ENCODE measurements at places on chromosomes 6 and 20.

DNA sequence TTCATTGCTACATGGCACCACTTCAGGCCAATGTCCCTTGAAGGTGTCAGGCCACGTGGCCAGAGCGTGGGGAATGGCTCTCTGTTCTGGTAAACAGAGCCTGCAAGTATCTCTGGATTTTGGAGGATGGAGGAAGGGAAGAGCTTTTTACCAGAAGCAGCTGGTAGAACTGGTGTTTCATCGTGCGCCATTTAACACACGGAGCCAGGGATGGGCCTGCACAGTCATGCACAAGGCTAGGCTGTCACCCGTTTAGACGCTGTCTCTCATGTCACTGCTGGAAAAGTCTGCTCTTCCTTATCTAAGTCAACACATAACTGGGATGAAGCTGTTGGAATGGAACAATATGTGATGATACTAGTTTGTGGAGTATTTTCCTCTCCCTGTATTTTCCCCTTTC is 123.9 kb downstream of the IBTK start:
- DNase-seq: no peak

DNA sequence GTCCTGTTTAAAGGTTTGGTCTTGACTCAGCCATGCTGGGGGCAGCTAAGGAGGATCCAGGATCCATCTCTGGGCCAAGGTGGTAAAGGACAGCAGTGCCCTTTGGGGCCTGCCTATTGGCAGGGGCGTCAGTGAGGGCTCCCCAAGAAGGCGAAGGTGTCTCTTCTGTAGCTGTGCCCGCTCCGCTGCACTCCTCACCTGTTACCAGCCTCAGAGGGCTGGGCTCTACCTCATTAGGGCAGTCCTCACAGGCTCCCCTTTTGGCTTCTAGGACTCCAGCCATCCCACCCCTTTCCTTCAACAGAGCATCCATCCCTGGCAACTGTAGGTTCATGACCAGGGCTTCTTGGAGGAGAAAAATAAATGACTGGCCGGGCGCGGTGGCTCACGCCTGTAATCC is 10.3 kb downstream of the FRS3 start:
- no peak for DNase-seq

GRCh38 chr6:43963203-43963602 is 164.0 kb downstream of the MRPL14 start:
- DNase-seq: no peak

DNA sequence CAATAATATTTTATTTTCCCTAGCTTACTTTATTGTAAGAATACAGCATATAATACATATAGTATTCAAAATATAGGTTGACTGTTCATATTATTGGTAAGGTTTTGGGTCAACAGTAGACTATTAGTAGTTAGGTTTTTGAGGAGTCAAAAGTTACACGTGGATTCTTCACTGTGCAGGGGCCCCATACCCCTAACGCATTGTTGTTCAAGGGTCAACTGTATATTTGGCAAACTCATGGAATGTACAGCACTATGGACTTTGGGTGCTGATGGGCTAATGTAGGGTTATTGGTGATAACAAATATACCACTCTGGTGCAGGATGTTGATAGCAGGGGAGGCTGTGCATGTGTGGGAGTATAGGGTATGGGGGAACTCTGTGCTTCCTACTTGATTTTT is 397.2 kb downstream of the BCKDHB start:
- DNase-seq: no peak

DNA sequence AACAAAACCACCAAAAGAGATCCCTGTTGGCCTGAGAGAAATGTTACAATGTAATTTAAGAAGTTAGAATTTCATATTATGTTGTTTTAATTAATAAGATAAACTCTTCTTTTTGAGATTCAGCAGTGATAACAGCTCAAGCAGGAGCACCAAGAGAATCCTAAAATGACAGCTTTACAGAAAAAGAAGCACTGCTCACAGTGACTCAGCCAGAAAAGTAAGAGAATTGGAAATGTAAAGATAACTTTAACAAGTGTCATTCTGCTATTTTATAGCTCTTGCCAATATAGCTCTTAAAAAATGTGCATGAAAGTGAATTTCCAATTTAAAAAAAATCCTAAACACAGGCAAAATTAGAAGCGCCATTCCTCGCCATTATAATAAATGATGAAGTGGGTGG is 111.3 kb downstream of the UBE3D start:
- no peak for DNase-seq

GRCh38 chr6:1110164-1110563 is 201.7 kb upstream of the FOXQ1 start:
- DNase-seq: no peak

DNA sequence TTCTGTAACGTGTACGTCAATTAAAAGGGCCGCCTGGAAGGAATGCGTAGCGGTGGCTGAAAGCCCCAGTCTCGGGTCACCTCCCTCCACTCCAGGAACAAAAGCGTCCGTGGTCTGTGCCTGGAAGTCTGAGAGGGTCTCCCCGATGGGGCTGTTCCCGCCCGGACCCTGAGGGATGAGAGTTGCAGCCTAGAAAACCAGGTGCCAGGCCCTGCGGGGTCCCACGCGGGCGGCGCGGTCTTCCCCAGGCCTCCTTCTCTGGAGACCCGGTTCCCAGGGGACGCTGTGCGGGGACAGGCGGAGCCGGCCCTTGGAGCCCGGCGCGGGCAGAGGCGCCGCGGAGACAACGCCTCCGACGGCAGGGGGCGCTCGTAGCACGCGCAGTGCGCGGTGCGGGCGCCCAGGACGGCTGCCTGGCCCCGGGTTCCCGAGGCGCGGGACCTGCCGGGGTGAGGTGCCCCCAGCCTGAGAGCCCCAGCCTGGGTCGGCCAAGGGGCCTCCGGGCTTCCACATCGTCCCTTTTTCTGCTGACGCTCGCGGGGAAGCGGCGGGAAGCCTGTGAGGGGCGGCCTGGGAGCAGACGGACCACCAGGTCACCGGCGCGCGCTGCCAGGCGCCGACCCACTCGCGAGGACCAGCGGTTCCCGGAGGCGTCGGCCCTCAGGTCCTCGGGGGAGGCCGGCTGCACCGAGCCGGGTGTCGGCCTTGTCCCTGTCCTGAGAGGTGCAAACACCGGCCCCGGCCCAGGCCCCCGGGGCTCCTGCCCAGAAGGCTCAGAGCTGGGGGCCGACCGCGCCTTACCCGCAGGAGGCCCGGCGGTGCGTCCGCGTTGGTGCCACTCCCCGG is 5.3 kb upstream of the FOXC1 start:
- peak; percentile 65 for DNase-seq

- no peak for DNase-seq
Observed at GRCh38 chr6:15259766-15260098, 13.9 kb downstream of the JARID2 start.

DNA sequence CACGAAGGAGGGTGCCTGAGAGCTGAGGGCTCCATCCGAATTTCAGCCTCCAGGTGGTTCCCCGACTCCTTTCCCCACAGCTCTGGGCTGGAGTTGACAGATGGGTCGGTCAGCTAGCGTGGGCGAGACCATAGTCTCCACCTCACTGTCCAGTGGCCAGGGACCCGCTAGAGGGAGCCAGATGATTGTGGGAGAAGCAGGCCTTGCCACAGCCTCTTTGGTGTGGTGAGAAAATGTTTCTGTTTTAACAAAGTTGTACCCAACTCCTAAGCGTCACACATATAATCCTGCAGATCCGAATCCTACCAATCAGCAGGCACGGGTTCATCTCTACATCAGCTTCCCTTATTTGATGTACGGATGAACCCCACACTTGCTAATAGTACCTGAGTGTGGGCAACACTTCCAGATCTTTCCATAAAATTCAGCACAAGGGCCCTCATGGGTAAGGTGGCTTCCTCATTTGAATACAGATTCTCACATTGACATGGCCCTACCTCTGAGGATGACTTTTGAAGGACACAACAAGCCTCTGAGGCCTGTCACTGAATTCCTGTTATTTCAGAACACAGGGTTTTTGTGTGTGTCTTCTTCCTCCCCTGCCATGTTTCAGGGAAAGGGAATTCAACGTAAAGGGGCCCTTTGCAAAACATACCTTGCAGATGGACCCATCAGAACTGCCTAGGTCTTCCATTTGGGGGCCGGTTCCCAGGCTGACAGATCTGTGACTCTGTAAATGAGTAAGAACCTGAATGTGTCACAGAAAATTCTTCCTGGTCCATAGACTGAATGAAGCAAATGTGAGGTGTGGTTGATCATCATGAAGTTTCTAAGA is 103.2 kb upstream of the DUSP22 start:
- DNase-seq: peak; percentile 93
